ENCODE measurements at places on chromosomes 5 and 9. TPM values are rescaled to one million over a fixed set of nuclear protein-coding genes. Genes with fewer than 3 reads are reported as not detected.

DNA sequence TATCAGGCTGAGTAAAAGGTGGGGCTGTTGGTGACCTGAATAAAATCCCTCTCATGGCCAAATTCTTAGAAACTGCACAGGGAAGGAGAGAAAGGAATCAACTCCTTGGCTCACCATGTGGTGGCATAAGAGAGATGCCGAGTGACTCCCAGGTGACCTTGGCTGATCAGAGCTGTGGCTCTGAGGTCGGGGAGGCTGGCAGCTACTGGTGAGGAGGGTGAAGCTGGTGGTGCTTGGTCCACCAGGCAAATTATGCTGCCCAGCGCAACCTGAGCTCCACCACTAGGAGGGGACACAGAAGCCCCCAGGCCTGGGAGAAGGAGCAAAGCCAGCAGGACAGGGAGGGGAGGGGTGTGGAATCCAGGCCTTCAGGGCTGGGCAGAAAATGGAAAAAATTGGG is 111.2 kb upstream of the IL12B start:
- 0 out of 2 replicates have a peak, but pooled peaks cover 5% of the 10 kb centered on the region for H3K27me3 ChIP-seq
- peak; percentile 31 for DNase-seq
- no peaks in the 10 kb centered on the region for H3K4me1 ChIP-seq
- H3K4me3 ChIP-seq: no peak overlapping the region

- no peak for DNase-seq
- no peak overlapping the region for H3K4me3 ChIP-seq
- H3K36me3 ChIP-seq: no peaks in the 10 kb centered on the region
- no peak overlapping the region for H3K27ac ChIP-seq
- H3K27me3 ChIP-seq: no peaks in the 10 kb centered on the region
Measured at GRCh38 chr5:80985600-80986228, 25.6 kb downstream of the RASGRF2 start.

Gene LRSAM1
- polyA plus RNA-seq: 14.9 TPM

Gene PTGER4
- polyA plus RNA-seq: 0.41 TPM
